ENCODE measurements at places on chromosomes 6 and 20.

DNA sequence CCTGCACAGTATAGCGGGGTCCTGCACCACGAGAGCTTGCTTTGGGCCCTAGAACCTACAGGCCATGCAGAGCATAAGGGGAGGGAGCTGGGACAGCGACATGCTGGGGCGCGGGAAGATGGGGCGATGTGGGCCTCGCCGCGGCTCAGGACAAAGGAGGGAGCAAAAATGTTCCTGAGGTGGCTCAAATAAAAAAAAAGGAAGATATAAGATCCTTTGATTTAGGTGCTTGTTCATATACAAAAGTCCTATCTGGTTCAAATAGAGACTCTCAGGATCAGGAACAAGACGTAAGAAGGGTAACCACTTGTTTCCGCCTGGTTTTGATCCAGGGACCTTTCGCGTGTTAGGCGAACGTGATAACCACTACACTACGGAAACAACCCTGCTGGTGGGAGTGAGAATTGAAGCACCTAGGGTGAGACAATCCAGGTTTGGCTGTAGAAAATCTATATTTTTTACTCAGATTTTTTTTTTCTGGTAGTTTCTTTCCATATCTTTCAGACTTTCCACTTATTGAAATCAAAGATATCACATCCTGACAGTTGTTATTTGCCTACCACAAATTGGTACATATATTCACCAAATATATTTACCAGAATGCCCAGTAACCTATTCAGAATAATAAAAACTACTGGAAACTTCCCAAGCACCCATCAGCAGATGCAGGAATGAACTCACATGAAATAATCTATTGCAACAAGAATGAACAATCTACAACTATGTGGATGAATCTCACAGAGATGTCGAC lies 177.9 kb upstream of the ZNF184 start:
- no peak for DNase-seq

- no peak for DNase-seq
Measured at GRCh38 chr20:17676942-17677341, 5.1 kb downstream of the RRBP1 start.

GRCh38 chr6:104887350-104887749 lies 27.6 kb upstream of the HACE1 start:
- no peak for DNase-seq

DNA sequence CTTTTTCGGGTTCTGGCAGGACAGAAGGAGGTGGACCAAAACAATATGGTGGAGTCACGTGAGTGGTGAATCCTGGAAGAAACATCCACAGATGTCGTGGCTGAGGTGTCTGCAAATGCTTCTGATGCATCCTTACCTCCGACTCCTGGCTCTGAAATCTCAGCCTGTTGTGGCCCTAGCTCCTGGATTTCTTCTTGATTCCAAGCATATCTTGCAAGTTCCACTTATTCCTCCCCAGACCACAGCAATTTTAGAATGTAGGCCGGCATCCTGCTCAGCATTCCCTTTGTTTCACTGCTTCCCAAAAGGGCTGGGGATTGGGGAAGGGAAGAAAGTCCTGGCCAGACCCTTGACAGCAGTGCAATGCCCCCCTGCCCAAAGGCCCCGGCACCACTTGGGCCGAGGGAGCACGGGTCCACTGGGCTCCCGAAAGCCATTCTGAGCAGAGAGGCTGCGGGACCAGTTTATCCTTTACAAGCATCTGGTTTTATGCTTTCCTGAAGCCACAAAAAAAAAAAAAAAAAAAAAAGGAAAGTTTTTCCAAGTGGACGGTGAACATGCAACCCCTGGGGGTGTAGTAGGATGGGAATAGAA lies 200.9 kb upstream of the RNF24 start:
- no peak for DNase-seq

- no peak for DNase-seq
Measured at GRCh38 chr6:81731814-81732213, 20.7 kb downstream of the TENT5A start.

DNA sequence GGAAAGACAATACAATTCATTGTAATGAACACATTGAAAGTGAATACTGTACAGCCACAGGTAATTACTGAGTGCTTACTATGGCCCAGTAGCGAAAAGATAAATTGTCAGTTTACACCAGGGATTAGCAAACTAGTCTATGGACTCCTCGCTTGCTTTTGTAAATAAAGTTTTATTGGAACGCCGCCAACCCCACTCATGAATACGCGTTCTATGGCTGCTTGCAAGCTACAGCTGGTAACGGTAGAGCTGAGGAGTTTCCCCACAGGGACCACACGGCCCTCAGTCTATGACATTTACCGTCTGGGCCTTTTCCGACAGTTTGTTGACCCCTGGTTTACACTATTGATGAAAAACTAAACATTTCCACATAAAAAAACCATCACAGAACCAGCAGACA lies 24.2 kb downstream of the LAMA5 start:
- no peak for DNase-seq

DNA sequence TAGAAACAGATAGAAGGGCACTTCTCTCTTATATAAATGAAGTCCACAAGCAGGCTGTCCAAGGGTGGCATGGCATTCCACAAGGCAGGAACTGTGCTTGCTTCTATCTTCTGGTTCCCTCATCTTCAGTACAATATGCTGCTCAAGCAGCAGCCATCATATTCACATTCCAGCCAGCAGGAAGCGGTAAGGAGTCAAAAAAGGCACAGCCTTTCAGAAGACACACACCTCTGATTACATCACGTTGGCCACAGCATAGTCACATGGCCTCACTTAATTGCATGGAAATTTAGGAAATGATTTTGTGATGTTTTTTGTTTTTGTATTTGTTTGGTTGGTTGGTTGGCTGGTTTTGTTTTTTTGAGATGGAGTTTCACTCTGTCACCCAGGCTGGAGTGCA lies 19.0 kb downstream of the REM1 start:
- DNase-seq, result no peak

- no peak for DNase-seq
Measured at GRCh38 chr6:57298741-57299140, 18.7 kb upstream of the PRIM2 start.

DNA sequence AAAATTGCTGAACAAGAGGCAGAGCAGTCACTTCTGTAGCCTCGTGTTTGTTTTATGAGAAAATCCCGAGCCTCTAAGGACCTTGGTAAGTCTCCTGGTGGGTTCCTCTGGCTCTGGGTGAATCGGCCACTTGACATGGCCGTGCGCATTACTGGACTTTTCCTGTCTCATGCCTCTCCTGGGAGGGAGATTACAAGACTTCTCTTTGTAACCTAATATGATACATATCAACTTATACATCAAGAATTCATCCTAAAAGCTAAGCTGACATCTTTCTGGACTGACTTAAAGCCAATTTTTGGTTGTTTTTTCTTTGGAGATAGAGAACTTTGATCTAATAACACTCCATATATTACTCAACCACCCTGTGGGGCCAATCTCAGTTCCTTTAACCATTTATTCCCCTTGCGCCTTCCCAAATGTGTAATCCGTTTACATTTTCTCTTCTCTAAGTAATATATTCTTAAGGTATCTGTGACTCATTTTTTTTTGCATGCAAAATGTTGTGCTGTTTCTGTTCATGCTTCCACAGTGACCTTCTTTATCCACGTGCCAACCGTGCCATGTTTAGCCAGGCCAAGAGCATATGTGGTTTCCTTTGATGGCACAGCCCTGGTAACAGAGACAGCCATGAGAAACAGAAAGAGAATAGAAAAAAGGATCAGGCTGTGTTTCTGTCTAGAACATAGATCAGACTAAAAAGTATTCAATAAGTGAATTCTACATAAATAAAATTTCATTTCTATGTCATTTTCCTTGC lies 47.5 kb upstream of the JAG1 start:
- no peak for DNase-seq

- peak; percentile 30 for DNase-seq
Measured at GRCh38 chr20:45408646-45409213, 641 bp downstream of the DBNDD2 start.

DNA sequence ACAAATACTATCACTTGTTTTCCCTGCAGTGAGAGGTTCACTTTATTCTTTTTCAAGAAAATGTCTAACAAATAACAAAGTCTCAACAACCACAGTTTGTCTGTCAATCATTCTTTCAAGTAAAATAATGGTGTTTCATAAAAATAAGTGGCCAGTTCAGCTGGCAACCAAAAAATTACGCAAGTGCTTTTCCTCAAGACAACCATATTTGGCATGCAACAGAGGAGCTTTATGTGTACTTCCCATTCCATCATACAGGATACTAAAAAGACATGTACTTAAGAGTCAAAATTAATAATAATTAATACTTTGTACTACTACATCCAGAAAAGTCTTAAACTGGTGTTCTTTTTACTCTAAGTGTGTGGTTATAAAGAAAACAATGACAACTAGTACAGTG lies 34.6 kb downstream of the ATG5 start:
- DNase-seq, result no peak

- no peak for DNase-seq
Measured at GRCh38 chr6:150352321-150353296, 16.2 kb upstream of the IYD start.

DNA sequence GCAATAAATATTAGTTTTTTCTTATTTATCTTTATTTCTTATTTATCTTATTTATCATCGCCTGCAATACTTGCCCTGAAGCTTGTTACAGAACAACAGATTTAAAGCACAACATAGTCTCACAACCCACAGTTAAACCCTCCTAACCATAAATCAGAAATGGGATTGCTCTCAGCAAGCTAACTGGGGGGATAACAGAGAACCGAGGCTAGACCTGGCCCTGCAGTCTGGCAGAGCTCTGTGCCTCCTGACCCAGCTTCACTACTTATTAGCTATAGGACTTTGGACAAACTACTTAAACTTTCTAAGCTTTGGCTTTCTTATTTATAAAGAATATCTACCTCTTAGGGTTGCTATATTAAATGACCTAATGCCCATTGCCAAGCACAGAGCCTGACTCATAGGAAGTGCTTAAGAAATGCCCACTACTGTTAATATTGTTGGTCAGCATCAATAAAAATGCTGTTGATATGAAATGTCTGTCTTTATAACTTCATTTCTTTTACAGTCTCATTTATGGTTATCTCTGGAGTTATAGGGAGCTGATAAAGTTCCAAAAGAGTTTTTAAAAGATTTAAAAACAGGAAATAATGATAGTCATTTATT lies 87.9 kb upstream of the BEND6 start:
- no peak for DNase-seq
